ENCODE measurements at places on chromosomes 5 and 9.

DNA sequence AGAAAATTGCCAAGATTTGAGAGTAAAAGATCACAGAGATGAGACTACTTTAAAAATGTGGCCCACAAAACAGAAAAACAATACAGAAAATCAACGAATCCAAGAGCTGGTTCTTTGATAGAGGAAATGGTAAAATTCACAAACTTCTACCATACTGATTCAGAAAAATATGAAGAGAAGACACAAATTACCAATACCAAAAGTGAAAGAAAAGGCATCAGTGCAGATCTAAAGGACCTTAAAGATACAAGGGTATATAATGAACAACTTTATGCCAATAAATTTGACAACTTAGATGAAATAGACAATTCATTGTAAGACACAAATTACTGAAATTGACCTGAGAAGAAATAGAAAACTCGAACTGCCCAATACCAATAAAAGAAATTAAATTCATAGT lies 24.4 kb upstream of the SLC1A1 start:
- H3K36me3 ChIP-seq: no peaks in the 10 kb centered on the region
- no peak overlapping the region for H3K27ac ChIP-seq
- DNase-seq: no peak
- H3K27me3 ChIP-seq: no peaks in the 10 kb centered on the region
- H3K4me1 ChIP-seq: no peaks in the 10 kb centered on the region

- DNase-seq: no peak
- H3K36me3 ChIP-seq: no peaks in the 10 kb centered on the region
Observed at GRCh38 chr5:31036411-31036810, 157.1 kb upstream of the CDH6 start.

DNA sequence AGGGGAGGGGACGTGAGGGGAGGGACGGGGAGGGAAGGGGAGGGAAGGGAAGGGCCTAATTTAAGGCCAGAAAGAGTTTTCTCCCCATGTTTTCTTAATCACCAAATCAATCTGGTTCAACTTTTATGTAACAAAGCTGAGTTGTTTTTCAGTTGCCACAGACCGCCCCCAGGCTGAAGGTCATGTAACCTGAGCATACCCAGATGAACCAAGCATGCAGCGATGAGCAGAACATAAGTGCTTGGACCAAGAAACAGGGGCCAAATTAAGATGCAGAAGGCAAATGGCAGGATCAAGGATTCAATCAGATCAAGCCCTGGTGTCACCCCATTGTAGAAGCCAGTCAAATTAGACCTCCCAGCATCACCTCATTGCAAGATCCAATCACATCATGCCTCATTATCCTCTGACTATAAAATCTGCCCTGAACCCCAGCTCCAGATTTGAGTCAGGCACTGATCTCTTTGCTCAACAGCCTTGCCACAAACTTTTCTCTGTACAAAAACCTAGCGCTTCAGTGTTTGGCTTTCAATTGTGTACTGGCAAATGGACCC lies 113.5 kb upstream of the TNPO1 start:
- no peak overlapping the region for H3K27ac ChIP-seq
- DNase-seq: no peak
- no peaks in the 10 kb centered on the region for H3K27me3 ChIP-seq
- H3K4me1 ChIP-seq: no peaks in the 10 kb centered on the region
- H3K4me3 ChIP-seq: no peak overlapping the region

DNA sequence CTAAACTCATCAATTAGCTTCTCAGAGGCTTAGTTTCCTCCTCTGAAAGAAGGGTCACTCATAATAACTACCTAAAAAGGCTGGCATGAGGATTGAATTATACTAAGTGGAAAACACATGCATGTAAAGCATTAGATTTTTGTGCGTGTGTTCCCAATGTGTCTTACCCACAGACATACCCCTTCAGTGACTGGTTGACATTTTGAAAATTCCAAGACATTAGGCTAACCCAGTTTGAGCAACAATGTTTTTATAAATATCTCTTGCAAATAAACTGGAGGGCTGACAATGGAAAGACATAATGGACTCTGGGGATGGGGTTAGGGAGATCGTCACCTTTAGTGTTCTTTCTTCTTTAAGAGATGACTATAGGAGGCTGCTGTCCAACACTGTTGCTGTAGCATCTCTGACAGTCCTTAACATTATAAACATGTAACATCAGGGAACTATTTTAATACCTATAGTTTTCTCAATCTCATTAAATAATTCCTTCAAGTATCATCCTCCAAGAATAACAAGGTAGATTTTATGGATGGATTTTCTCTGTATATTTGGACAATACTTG lies 24.3 kb downstream of the HMHB1 start:
- no peak overlapping the region for H3K27ac ChIP-seq
- no peak for DNase-seq
- no peaks in the 10 kb centered on the region for H3K36me3 ChIP-seq

- no peak overlapping the region for H3K4me3 ChIP-seq
- no peaks in the 10 kb centered on the region for H3K27me3 ChIP-seq
Observed at GRCh38 chr5:64201996-64202395, 36.4 kb downstream of the RNF180 start.

DNA sequence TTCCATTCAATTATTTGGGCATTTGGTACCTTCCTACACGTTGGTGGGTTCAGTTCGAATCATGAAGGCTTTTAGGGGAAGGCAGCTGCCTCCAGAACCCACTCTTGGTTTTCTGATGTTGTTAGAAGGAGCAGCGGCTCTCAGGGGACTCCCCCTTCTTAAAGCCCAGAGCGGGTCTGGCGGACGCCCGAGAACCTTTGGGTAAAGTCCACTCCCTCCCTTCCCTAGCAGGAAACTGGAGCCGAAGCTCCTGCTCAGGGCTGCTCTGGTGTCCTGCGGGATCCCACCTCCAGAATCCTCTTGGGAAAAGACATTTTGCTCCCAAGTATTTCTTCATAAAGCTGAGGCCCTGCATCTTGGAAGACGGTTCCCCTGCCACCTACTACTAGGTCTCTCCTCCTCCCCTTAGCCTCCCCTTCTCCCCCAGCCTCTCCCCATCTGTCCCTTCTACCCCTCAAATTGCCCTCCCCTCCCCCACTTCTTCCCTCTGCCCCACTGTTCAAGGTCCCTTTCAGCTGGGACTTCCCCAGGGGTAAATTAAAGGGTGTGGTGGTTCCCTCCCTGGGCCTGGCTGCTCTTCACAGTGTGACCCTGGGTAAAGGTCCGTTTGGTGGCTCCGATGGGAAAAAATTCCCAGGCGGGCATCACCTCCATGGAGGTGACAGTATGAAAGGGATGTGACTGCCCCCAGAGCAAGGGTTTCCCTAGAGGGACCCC lies 9.3 kb downstream of the IRX4 start:
- DNase-seq: no peak
- no peaks in the 10 kb centered on the region for H3K36me3 ChIP-seq
- peaks cover 4% of the 10 kb centered on the region for H3K27me3 ChIP-seq

GRCh38 chr9:80040457-80040856 lies 468.7 kb downstream of the TLE4 start:
- no peak overlapping the region for H3K27ac ChIP-seq
- no peak for DNase-seq
- H3K4me3 ChIP-seq: no peak overlapping the region
- no peaks in the 10 kb centered on the region for H3K36me3 ChIP-seq
- no peaks in the 10 kb centered on the region for H3K27me3 ChIP-seq
- no peaks in the 10 kb centered on the region for H3K4me1 ChIP-seq

DNA sequence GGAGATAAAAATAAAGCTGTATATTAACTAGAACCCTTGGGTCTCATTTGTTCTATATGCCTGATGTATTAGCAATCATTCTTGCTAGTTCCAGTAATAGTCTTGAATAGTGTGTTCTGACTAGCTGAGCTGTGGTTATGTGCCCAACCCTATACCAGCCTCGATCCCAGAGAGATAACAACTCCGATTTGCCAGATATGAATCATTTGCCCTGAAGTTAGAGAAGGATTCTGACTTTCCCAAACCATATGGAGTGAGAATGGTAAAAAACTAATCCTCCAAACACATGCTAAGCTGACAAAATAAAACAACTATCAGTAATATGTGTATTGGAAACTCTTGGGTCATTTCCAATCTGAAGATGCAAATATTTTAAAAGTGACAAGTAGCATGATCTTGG lies 64.8 kb downstream of the ALDH1A1 start:
- H3K4me1 ChIP-seq: no peaks in the 10 kb centered on the region
- no peaks in the 10 kb centered on the region for H3K36me3 ChIP-seq
- H3K27me3 ChIP-seq: no peaks in the 10 kb centered on the region
- no peak overlapping the region for H3K4me3 ChIP-seq
- DNase-seq: no peak

DNA sequence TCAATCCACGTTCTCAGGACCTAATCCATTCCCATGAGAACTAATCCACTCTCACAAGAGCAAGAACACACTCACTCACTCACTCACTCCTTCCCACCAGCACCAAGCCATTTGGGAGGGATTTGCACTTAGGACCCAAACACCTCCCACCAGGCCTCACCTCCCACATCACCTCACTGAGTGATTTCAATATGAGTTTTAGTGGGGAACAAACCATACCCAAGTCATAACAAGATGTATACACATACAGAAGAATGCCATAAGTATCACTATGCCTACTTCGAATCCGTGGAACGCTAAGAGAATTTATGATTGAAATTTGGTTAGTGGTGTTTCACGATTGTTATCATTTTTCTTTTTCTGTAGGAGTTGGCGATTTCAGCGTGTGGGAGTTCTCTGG lies 29.3 kb upstream of the CTSL start:
- H3K36me3 ChIP-seq: no peaks in the 10 kb centered on the region
- H3K4me3 ChIP-seq: no peak overlapping the region
- H3K4me1 ChIP-seq: no peaks in the 10 kb centered on the region
- H3K27me3 ChIP-seq: no peaks in the 10 kb centered on the region
- no peak overlapping the region for H3K27ac ChIP-seq
- DNase-seq: no peak

DNA sequence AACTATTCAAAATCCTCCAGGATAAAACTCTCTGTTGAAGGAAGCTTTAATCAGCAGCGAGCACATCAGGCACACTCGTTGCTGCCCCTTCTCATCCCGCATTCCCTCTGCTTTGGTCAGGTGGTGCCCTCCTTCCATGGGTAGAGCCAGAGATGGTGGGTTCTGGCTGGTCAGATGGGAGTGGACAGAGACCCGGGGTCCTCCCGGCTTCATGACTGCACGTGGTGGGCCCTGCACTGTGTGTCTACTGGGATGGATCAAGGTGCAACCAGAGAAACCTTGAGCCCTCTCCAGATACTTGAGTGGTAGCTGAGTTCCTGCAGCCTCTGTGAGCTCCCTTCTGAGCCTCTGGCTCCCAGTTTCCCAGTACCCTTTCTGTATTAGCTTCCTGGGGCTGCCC lies 36.3 kb downstream of the ROPN1L start:
- H3K27ac ChIP-seq: no peak overlapping the region
- no peaks in the 10 kb centered on the region for H3K4me1 ChIP-seq
- no peaks in the 10 kb centered on the region for H3K27me3 ChIP-seq
- no peak overlapping the region for H3K4me3 ChIP-seq

GRCh38 chr5:126009566-126009965 lies 413.6 kb upstream of the GRAMD2B start:
- H3K4me3 ChIP-seq: no peak overlapping the region
- H3K4me1 ChIP-seq: no peaks in the 10 kb centered on the region
- H3K27ac ChIP-seq: no peak overlapping the region

DNA sequence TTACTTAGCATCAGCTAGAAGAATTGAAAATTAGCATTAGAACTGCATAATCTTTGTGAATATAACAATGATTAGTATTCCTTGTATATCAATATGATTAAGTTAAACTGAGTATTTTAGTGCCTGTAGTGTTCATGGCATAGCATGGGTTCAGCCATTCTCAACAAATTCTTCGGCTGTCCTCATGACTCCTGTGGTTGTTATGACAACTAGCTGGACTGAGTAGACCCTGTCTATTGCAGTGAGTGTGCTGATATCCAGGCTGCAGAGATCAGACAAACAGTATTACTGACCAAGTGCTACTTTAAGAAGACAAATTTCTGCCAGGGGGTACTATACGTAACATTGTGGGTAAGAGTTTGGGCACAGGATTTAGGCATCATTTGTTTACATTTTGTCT lies 125.9 kb downstream of the NUDT12 start:
- H3K36me3 ChIP-seq: no peaks in the 10 kb centered on the region
- H3K4me1 ChIP-seq: no peaks in the 10 kb centered on the region
- H3K27ac ChIP-seq: no peak overlapping the region
- no peak for DNase-seq
- no peak overlapping the region for H3K4me3 ChIP-seq
- no peaks in the 10 kb centered on the region for H3K27me3 ChIP-seq

- H3K4me3 ChIP-seq: no peak overlapping the region
- H3K4me1 ChIP-seq: no peaks in the 10 kb centered on the region
- no peak for DNase-seq
- H3K27me3 ChIP-seq: no peaks in the 10 kb centered on the region
- H3K36me3 ChIP-seq: no peaks in the 10 kb centered on the region
Observed at GRCh38 chr5:165360784-165361542, 1855.5 kb downstream of the MAT2B start.

GRCh38 chr5:173331287-173331686 lies 3.1 kb upstream of the STC2 start:
- no peak overlapping the region for H3K27ac ChIP-seq
- no peaks in the 10 kb centered on the region for H3K36me3 ChIP-seq
- no peaks in the 10 kb centered on the region for H3K4me1 ChIP-seq
- no peak for DNase-seq
- no peak overlapping the region for H3K4me3 ChIP-seq

DNA sequence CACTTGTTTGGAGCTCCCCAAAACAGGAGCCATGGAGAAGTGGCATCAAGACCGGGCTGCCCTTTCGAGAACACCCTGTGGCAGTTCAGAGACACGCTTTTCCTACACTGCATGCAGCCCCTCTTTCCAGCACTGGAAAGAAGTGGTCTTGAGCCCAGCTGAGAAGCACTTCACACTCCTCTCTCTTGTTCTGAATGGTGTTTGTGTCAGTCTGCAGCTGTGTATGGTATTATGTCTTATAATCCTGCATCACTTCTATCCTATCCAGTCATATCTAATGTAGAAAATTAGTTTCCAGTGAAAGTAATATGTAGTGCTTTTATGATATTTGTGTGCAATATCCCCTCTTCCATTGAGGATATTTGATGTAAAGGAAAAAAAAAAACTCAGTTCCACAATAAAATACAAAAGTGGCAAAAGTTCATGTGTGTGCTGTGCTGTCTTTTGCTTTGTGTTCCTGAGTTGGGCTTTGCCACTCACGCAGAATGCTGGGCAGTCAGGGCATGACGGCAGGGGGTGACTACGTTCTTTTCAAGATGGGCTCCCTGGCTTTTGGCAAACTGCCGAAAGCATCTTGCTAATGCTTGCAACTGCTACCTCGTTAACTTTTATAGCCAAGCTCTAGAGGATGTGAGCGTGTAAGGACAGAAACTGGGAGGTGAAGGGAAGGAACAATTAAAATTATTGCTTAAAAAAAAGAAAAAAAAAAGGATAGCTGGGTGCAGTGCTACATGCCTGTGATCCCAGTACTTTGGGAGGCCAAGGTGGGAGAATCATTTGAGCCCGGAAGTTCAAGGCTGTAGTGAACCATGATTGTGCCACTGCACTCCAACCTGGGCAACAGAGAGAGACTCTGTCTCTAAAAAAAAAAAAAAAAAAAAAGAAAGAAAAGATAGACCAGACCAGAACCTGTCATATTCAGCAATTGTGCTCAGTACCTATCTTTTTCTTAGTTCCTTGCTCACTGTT lies 102.2 kb downstream of the MAP1B start:
- H3K4me3 ChIP-seq: no peak overlapping the region
- H3K27ac ChIP-seq: no peak overlapping the region
- H3K4me1 ChIP-seq: no peaks in the 10 kb centered on the region
- no peaks in the 10 kb centered on the region for H3K36me3 ChIP-seq

GRCh38 chr5:135694906-135695305 lies 116.1 kb upstream of the CXCL14 start:
- H3K27ac ChIP-seq: no peak overlapping the region
- DNase-seq: no peak
- no peaks in the 10 kb centered on the region for H3K27me3 ChIP-seq
- no peak overlapping the region for H3K4me3 ChIP-seq

All from CD8-positive, alpha-beta memory T cell (primary cell).